ENCODE measurements at places on chromosomes 3 and 15.

DNA sequence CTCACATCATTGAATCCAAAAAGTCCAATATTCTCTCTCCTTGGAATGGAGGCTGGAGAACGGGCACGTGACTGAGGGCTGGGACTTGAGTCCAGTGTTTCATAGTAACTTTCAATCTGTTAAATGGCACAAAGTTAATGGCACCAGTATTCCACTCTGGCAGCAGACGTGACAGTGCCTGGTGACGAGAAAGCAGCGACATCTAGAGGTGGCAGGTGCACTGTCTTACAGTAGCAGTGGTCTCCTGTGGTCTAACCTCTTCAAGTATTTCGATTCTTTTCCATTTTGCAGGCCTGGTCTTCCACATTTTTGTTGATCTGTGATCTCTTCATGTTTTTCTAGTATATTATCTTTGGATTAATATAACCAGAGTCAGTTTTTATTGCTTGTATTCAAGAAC is 107.1 kb downstream of the OXSM start:
- no peaks in the 10 kb centered on the region for H3K36me3 ChIP-seq
- H3K4me1 ChIP-seq = no peaks in the 10 kb centered on the region
- no peak overlapping the region for H3K4me3 ChIP-seq
- no peak overlapping the region for H3K27ac ChIP-seq
- H3K27me3 ChIP-seq = peaks cover 2% of the 10 kb centered on the region

- H3K27ac ChIP-seq = peak overlapping the region; percentile 99
- peak overlapping the region; percentile 90 for H3K4me3 ChIP-seq
- H3K27me3 ChIP-seq = no peaks in the 10 kb centered on the region
These were observed 363 bp downstream of the EMC3 start for GRCh38 chr3:9986230-9986725.

DNA sequence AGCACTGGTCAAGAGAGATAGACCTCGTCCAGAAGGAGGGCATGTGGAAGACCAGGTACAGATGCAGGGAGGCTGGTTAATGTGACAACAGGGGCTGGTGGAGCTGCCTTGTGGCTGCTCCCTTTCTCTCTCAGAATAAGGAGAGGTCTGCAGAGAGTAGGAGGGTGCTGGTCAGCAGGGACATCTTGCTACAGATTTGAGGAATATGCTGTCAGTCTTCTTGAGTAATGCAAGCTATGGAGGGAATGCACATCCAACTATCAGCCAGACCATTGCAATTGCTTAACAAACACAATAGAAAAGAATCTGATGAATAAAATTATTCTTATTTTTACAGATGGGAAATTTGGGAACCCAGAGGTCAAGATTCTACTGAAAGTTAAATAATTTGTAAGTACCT is 20.3 kb upstream of the SIAH2 start:
- H3K36me3 ChIP-seq = no peaks in the 10 kb centered on the region
- H3K4me3 ChIP-seq = no peak overlapping the region
- H3K27ac ChIP-seq = no peak overlapping the region
- peaks cover 2% of the 10 kb centered on the region for H3K27me3 ChIP-seq

DNA sequence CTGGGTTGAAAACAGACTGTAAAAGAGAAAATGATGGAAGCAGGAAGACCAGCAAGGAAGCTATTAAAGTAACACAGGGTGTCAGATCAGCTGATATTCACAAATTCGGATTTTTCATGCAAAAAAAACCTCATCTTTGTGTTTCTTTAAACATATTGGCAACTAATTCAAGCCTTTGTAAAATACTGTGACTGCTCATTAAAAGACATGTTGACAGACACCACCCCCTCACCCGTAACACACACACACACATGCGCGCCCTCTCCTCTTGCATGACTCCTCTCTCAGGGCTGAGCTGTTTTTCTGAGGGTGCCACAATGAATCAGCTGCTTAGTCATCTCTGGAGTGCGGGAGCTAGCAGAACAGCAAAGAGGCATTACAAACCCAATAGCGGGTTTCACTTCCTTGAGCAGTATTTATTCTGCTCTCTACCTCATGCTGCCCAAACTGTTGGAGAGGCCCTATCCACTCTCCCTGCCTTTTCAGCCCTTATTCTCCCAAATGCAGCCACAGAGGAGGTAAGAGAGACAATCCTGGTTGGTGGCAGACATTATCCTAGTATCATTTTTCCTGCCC is 35.8 kb upstream of the CCDC80 start:
- no peaks in the 10 kb centered on the region for H3K36me3 ChIP-seq
- DNase-seq = peak; percentile 28
- H3K4me3 ChIP-seq = peak overlapping the region; percentile 6
- peak overlapping the region; percentile 52 for H3K27ac ChIP-seq
- peaks cover 16% of the 10 kb centered on the region for H3K4me1 ChIP-seq

GRCh38 chr3:69856965-69857705 is 117.9 kb downstream of the MITF start:
- H3K4me1 ChIP-seq = no peaks in the 10 kb centered on the region
- no peak for DNase-seq
- no peaks in the 10 kb centered on the region for H3K27me3 ChIP-seq
- H3K36me3 ChIP-seq = no peaks in the 10 kb centered on the region

DNA sequence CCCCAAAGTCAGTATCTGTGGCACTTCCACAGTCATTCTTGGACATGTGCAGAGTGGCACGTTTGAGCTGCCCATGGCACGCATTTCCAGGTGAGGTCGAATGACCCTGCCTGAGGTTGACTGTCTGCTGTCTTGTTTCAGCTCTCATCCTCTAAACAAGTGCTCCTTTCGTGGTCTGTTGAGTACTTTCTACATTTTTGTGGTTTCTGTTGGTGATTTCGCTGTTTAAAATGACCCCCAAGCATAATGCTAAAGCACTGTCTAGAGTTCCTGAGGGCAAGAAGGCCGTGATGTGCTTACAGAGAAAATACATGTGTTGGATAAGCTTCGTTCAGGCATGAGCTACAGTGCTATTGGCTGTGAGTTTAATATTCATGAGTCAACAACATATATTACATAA is 40.0 kb upstream of the SAMMSON start:
- DNase-seq = no peak
- no peak overlapping the region for H3K27ac ChIP-seq
- H3K4me3 ChIP-seq = no peak overlapping the region
- no peaks in the 10 kb centered on the region for H3K36me3 ChIP-seq
- H3K4me1 ChIP-seq = no peaks in the 10 kb centered on the region
- H3K27me3 ChIP-seq = no peaks in the 10 kb centered on the region

DNA sequence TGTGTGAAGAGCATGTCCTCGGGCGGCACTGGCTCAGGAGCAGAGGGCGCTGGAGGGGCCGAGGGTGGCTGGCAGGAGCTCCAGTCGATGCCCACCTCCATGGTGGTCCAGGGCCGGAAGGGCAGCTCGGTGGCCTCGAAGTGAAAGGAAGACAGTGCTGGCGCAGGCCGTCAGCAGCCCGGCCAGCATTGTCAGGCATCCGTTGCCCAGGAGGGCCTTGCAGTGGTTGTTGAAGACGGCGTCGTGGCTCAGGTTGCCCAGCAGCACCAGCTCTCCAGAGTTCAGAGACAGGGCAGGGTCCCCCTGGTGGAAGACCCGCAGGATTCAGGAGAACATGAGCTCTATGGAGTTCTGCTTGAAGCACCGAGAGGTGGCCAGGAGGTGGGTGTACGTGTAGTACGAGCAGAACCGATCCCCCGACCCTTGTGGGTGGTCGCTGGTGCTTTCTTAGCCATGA is 16.5 kb upstream of the SIAH2 start:
- no peaks in the 10 kb centered on the region for H3K4me1 ChIP-seq
- H3K27ac ChIP-seq = no peak overlapping the region
- no peaks in the 10 kb centered on the region for H3K36me3 ChIP-seq
- no peak overlapping the region for H3K4me3 ChIP-seq
- no peaks in the 10 kb centered on the region for H3K27me3 ChIP-seq

- H3K36me3 ChIP-seq = peaks cover 19% of the 10 kb centered on the region
- H3K4me1 ChIP-seq = peaks cover 8% of the 10 kb centered on the region
- no peak overlapping the region for H3K4me3 ChIP-seq
- no peak overlapping the region for H3K27ac ChIP-seq
- DNase-seq = peak; percentile 40
- no peaks in the 10 kb centered on the region for H3K27me3 ChIP-seq
These were observed 23.5 kb downstream of the DNAH1 start for GRCh38 chr3:52339612-52340011.

- H3K36me3 ChIP-seq = no peaks in the 10 kb centered on the region
- H3K27me3 ChIP-seq = peaks cover 2% of the 10 kb centered on the region
- H3K27ac ChIP-seq = no peak overlapping the region
- H3K4me3 ChIP-seq = no peak overlapping the region
These were observed 293.0 kb upstream of the TLE3 start for GRCh38 chr15:70390723-70391122.

GRCh38 chr15:58770519-58770856 is 614 bp upstream of the MINDY2 start:
- peak overlapping the region; percentile 95 for H3K4me3 ChIP-seq
- no peaks in the 10 kb centered on the region for H3K27me3 ChIP-seq

DNA sequence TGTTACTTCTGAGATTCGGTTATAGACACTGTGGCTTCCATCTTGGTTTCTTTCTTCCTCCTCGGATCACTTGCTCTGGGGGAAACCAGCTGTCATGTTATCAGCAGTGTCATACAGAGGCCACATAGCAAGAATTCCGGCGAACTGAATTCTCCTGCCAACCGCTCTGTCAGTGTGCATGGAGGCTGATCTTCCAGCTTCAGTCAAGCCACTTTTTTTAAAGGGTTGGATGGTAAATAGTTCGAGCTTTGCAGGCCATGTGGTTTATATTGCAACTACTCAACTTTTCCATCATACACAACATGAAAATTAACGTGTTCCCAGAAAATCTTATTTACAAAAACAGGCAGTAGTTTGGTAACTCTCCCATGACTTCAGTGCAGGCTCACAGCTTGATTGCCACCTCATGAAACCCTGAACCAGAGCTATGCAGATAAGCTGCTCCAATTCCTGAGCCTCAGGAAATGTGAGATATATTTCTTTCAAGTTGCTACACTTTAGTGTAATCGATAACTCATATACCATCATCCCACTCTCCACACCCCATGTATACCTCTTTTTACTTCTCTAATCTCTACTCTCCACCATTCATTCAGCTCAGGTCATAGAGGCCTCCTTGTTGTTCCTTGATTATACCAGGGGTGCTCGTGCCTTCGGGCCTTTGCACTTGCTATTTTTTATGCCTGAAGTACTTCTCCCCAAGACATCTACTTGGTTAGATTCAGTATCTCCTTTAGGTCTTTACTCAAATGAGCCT is 7.2 kb downstream of the RPL22L1 start:
- no peak for DNase-seq
- no peaks in the 10 kb centered on the region for H3K27me3 ChIP-seq
- peaks cover 14% of the 10 kb centered on the region for H3K36me3 ChIP-seq
- no peak overlapping the region for H3K4me3 ChIP-seq
- peaks cover 11% of the 10 kb centered on the region for H3K4me1 ChIP-seq

DNA sequence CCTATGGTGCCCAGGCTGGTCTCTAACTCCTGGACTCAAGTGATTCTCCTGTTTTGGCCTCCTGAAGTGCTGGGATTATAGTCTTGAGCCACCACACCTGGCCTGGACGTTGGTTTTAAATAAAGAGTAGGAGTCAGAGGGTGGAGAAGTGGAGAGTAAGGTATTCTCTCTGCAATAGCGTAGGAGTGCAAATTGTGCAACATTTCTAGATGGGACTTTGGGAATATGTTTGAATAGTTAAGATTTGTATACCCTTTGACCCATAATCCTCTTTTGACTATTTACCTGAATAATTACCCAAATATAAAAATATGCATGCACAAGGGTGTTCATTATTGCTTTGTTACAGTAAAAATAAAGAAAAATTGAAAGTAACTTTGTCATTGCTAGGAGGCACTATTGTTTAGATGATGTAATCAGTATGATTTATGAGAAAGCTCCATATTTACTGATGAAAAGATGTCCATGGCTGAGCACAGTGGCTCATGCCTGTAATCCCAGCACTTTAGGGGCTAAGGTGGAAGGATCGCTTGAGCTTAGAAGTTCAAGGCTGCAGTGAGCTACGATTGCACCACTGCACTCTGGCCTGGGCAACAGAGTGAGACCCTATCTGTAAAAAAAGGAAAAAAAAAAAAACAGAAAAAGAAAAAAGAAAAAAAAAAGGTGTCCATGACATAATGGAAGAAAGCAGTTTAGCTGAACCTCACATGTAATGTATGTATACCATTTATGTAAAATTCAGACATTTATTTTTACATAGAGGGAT is 15.1 kb upstream of the XYLB start:
- H3K36me3 ChIP-seq = no peaks in the 10 kb centered on the region
- DNase-seq = no peak
- H3K4me3 ChIP-seq = no peak overlapping the region
- peaks cover 12% of the 10 kb centered on the region for H3K27me3 ChIP-seq
- no peaks in the 10 kb centered on the region for H3K4me1 ChIP-seq

DNA sequence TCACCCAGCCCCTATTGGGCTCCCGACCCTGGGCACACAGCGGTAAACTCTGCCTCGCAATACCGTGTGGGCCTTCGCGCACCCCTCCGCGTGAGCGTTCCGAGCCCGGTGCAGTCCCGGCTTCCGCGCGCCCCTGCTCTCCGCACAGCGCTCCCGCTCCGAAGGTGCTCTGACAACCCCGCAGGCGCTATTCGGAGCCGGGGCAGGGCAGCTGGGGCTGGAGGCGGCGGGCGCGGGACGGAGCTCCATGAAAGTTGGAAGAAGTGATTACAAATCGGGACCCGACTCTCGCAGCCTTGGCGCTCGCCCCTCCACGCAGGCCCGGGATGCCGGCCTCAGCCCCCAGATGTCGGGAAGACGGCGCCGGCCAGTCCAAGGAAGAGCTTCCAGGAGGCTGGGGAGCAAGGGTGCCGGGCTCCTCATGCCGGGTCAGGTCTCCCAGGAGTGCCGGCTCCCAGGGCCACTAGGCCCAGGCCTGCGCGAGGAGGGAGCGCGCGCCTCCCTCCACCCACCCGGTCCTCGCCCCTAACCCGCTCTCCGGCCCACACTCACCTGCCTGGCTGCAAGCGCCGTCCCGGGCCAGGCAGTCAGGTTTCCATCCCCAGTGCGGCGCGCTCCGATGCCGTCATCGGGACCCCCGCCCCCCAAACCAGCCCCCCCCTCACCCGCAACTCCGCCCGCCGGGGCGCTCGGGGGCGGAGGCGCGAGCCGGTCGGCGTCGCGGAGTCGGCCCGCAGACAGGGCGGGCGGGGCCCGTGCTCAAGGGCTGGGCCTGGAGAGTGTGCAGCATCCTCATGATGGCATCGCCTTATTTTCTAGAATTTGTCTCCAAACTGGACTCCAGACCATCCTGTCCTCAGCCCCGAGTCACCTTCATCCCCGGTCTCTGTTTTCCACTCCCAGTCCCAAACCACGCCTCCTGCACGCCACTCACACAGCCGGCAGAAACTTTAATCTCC is at the start of gene KIF7:
Gene KIF7, minus strand, starts transcription at position 621 of the 959 bp plus-strand sequence. CDS start 2,537 bp downstream, outside the sequence.
- H3K27ac ChIP-seq = no peak within 1 kb of the TSS
- H3K27me3 ChIP-seq = peaks cover 24% of the 10 kb centered on the region
- H3K4me3 ChIP-seq = peak within 1 kb of the TSS; percentile 66
- no peak for DNase-seq

DNA sequence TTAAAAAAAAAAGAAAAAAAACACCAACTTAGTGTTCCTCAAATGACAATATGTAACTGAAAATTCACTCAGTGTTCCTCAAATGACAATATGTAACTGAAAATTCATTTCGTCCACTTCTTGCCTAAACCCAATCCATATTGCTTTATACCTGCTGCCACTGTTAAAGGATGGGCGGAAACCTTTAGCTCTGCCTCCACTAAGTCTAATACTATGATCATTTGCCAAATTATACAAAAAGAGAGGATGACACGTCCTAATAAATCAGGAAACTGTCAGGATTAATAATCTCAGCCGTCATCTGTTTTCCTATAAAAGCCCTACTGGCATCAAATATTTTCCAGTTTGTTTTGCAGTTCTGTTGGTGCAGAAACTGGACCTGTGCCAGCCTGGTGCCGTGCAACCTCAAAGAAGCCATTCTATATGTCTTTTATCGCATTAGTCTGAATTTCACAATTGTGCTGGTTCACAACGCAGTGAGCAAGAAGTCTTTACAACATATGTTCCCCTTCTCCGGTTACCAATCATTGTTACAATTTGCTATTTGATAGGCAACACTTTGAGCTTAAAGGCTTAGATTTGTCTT is 160.4 kb upstream of the KCNH8 start:
- no peaks in the 10 kb centered on the region for H3K4me1 ChIP-seq
- no peak for DNase-seq
- no peaks in the 10 kb centered on the region for H3K36me3 ChIP-seq
- H3K27me3 ChIP-seq = peaks cover 1% of the 10 kb centered on the region
- H3K4me3 ChIP-seq = no peak overlapping the region
